ENCODE measurements at places on chromosomes 12 and 14.
A peak's percentile ranks its signal among the peaks of the same experiment; 100 is the strongest.

DNA sequence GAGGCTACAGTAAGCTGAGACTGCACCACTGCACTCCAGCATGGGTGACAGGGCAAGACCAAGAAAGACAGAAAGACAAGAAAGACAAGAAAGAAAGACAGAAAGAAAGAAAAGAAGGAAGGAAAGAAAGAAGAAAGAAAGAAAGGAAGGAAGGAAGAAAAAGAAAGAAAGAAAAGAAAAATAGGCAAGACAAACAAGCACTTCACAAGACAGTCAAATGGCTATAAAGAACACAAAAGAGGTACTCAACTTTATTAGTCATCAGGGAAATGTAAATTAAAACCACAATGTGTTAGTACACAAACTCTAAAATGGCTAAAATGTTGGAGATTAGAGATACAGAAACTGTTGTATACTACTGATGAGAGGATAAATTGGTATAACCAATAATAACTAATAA is 6.6 kb downstream of the ATXN3 start:
- no peak for DNase-seq

DNA sequence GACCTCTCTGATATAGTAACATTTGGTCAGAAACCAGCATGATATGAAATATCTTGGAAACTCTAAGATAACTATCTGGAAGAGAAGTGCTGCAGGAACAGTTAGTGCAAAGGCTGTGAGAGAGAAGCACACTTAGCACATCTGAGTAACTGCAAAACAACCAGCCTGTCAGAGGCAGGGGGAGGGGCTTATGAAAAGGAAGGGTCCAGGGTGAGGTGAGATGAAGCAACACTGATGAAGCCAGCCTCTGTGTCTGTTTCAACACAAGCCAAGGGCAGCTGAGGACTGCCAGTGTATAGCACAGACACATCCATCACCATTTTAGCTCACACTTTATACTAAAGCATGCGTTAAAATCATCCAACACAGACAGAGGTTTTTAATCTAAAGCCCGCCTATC is 37.4 kb upstream of the OVCH1 start:
- peak; percentile 42 for DNase-seq

- DNase-seq = no peak
These were observed 64.4 kb downstream of the SERPINA3 start for GRCh38 chr14:94676495-94677185.

- DNase-seq = no peak
These were observed 29.7 kb downstream of the CHGA start for GRCh38 chr14:92952481-92953298.

- DNase-seq = no peak
These were observed 20.1 kb upstream of the RIN3 start for GRCh38 chr14:92493492-92493891.

DNA sequence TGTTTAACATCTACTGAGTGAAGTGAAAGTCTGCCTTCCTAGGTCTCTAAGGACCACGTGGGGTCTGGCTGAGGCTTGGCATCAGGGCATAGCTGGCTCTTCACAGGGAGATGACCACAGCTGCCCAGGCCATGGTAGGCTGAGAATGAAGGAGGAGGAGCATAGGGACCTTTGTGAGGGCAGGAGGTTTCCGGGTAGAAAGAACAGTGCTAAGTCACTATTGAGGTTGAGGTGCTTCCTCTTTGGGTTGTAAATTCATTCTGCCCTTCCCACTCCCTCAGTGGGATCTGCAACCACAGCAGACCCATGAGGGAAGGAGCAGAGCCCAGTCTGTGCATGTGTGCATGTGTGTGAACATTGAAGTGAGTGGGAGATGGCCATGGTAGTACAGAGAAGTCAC is 909.6 kb downstream of the VRK1 start:
- DNase-seq = no peak

- DNase-seq = no peak
These were observed 43.7 kb downstream of the TCHP start for GRCh38 chr12:109943811-109944210.

- peak; percentile 84 for DNase-seq
These were observed 98.2 kb downstream of the ZFP36L1 start for GRCh38 chr14:68694516-68695235.

DNA sequence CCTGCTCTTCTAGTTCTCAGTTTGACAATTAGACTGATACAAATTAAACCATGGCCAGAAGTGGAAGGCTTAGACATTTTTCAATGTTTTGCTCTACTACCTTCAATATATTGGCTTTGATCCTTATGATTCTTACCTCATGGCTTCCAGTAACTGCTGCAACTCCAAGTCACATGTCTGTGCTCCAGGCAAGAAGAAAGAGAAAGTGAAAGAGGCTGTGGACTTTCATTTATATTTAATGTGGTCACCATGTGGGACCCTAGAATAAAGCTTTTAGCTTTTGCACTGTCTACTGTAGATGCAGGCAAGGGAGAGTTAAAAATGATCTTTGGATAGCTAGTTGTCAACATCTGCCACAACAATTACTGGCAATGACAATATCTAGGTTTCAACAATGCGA is 214.3 kb upstream of the PDE3A start:
- DNase-seq = peak; percentile 39

DNA sequence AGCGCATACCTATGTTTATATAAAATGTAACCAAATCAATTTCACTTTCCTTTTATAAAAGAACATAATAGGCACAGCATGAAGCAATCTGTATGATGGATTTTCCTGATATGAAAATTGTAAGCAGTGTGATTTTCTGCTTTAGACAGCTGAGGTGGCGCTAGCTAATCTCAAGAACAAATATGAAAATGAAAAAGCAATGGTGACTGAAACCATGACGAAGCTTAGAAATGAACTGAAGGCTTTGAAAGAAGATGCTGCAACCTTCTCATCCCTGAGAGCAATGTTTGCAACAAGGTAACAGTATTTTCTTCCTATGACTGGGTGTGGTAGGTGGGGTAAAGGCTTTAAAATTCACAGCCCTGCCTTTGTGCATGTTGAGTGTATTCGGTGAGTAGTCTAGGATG is 65.0 kb upstream of the FGD4 start:
- no peak for DNase-seq

DNA sequence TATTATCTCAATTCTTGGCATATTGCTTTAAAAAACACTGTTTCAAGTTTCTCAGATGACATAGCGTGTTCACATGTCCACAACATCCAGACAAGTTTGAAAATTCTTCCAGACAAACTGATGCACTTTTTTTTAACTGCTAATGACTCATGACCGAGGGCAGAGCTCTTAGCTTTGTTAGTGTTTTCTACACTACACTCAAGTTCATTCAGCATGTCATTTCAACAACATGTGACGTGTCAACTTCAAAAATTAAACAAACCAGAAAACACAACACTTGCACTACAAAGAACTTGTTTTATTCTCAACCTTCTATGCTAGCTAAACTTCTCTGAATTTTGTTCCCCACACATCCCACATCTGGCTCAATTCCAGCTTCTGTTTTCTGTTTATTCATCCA is 1186.3 kb upstream of the FLRT2 start:
- DNase-seq = peak; percentile 65

- DNase-seq = peak; percentile 47
These were observed 262.6 kb upstream of the BTG1 start for GRCh38 chr12:92408072-92408900.

DNA sequence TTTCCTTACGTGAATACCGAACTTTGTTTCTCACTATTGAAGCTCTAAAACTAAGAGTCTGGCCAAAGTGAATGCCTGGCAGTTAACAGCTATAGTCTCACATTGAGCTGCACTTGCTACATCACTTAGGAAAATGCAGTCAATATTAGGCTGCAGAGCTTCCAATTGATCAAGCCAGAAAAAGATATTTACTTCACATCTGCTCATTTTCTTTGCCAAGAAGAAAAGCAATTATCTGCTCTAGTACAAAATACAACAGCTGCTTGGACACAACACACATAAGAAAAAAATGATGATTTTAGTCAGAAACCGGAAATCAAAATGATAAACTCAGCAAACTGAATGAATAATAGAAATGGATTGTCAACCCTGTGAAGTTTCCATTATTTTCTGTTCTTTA is 45.4 kb downstream of the TMTC1 start:
- no peak for DNase-seq

DNA sequence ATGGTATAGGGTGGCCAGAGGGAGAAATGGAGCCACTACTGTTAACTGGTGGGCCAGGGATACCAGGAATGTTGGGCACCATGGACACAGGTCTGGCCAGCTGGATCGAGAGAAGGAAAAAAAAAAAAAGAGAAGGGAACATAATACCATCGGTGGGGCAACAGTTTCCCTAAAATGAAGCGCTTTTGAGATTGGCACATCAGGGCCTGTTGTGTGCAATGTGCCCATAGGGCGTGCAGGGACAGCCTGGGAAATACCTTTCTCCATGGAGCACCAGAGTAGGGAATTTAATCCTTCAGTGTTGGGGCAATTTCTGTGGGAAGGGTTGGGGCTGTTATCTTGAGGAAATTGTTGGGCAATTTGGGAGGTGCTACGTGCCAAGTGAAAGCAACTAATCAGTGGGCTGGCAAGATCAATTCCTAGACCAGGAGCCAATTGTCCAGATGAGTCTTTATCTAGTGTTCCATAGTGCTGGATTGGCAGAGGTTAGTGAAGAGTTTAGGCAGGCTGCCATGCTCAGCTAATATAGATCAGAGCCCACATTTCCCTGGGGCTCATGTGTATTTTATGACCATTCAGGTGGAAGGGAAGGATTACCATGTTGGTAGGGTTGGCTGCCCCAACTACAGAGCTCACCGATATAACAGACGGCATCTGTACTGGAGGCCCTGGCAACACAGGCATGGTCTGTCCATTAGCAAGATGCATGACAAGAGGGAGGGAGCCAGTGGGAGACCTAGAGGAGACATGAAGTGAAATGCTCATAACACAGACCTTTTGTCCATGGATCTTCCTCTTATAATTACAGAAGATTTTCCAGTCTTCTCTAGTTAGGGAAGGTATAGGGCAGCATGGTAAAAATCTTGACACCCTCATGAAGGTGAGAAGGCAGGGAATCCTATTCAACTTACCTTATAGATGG is 25.5 kb upstream of the NPFF start:
- DNase-seq = no peak

GRCh38 chr12:59858508-59859170 is 262.8 kb downstream of the SLC16A7 start:
- DNase-seq = no peak

GRCh38 chr12:68839183-68840147 is 31.5 kb downstream of the MDM2 start:
- no peak for DNase-seq

- DNase-seq = no peak
These were observed 28.5 kb upstream of the NUDT14 start for GRCh38 chr14:105209646-105210045.

DNA sequence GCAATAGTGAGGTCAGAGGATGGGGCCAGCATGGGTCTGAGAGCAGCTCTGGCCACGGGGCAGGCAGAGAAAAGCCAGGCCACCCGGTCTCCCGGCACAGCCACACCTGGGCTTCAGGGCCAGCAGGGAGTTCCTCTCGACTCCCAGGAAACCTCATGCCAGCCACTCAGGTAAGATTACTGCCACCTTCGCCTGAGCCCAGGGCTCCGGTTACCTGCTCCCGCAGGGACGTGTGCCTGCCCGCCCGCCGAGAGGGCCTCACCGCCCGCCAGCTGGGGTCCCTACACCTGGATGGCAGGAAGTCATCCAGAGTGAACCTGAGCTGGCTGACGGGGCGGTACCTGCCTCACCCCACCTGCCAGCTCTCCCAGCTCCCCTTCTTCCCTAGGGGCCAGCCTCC is 7.3 kb downstream of the JAG2 start:
- DNase-seq = no peak

GRCh38 chr12:5650829-5651461 is 219.0 kb downstream of the NTF3 start:
- DNase-seq = no peak

GRCh38 chr14:67068251-67068650 is 121.0 kb upstream of the GARIN2 start:
- peak; percentile 34 for DNase-seq

DNA sequence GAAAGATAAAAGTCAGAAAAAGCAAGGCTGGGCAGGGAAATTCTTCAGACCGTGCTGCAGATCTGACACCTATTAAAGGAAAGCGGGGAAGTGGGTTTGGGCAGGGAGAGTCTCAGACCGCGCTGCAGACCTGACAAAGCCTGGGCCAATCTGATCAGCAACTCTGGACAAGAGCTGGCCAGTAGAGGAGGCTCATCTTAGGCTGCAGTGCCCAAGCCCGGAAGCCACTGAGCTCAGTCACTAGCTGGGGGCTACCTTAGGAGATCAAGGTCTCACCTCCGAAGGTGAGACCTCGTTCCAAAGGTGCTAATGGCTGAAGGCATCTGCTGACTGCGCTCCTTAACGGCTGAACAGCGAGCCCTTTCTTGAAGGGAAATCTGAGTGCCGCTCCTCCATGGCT is 60.2 kb downstream of the SINHCAF start:
- DNase-seq = no peak

DNA sequence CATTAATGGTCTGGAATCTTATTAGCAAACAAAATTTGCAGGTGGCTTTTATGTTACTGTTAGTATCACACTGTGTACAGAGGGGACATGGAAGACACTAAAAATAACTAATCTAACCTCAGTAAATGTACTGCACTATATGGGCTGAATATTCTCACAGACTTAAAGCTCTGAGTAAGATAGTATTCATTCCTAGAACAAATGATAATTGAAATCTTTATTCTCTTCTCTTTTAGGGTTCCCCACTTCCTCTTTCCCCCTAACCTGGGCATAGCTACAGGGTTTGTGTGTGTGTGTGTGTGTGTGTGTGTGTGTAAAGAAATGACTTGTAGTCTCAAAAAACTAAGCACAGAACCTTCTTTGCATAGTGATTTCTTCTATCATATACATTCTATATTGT is 21.4 kb upstream of the HECTD1 start:
- DNase-seq = no peak

GRCh38 chr12:40335991-40336390 is 111.2 kb downstream of the LRRK2 start:
- no peak for DNase-seq

DNA sequence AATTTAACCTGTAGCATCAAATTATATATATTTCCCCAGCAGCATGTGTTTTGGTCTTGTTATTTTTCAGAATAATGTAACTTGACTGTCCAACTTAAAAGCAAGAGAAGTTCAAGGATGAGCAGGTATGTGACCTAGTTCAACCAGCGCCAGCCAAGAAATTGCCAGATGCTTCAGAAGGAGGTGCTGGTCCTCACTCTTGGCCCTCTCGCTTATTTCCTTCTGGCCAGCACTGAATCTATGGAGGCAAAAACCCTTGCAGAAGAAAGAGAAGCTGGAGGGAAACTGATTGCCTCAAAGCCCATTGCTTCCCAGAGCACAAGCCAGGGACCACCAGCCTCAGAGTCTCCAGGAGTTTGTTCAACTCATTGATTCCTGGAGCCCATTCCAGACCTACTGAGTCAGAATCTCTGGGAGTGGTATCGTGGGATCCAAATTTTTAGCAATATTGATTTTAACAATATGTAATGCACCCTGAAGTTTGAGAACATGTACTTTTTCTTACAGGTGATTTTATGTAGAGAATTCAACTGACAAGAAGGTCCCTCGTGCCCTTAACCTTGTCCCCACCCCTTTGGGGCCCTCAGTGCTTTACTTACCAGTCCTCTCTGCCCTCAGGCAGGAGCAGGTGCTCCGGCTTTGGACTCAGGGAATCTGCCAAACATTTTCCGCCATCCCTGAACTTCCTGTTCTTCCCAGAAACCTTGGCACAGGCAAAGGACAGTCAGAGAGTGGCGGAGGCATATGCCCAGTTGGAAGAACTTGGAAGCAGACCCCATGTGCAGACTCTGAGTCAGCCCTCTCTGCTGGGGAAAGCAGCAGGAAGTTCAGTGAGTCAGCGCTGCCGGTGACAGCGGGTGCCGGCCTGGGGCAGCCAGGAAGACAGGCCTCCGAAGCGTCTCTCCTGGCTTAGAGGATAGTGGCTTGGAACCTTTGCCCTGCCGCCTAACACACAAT is 10.4 kb downstream of the BEST3 start:
- DNase-seq = peak; percentile 89

GRCh38 chr12:124940143-124940392 is 25.6 kb upstream of the UBC start:
- DNase-seq = no peak
